Central memory CD8-positive, alpha-beta T cell (primary cell): ENCODE measurements at places on chromosomes 11 and 22.

DNA sequence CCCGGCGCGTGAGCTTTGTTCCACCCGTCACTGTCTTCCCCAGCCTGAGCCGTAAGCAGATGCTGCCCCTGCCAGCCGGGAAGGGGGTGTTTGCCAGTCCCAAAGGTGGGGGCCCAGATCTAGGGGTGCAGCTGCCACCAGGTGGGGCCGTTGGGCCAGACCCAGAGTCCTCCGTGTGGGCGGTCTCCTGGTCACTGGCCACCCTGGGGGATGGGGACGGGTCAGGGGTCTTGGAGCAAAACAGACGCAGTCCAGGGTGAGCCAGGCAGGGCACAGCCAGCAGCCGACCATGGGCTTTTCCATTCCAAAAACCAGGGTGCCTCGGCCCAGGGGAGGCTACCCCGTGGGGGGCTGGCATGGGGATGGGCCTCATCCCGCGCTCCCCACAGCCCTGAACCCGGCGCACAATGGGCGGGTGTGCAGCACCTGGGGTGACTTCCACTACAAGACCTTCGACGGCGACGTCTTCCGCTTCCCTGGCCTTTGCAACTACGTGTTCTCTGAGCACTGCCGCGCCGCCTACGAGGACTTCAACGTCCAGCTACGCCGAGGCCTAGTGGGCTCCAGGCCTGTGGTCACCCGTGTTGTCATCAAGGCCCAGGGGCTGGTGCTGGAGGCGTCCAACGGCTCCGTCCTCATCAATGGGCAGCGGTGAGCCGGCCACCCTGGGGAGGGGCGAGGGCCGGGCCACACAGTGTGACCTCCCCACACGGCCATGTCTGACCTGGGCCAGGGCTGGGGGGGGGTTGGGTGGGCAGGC, 3.5 kb downstream of the MUC5B start:
- no peak for DNase-seq

DNA sequence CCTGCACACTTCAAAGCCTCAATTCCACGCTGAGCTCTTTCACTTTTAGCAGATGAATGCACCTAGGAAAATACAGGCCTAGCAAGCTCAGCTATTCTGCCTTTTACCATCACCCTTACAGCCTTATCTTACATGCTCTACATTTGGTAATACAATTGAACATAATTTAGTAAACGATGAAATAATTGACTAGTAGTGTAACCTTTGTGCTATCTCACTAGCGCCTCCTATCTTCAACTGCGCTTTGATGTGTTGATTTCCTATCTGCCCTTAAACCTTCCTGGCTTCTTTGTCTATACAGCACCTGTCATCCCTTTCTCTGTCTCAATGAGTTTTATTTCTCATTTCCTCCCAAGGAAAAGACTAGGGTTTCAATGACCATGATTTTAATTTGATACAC, 149.7 kb downstream of the LRRC4C start:
- no peak for DNase-seq

DNA sequence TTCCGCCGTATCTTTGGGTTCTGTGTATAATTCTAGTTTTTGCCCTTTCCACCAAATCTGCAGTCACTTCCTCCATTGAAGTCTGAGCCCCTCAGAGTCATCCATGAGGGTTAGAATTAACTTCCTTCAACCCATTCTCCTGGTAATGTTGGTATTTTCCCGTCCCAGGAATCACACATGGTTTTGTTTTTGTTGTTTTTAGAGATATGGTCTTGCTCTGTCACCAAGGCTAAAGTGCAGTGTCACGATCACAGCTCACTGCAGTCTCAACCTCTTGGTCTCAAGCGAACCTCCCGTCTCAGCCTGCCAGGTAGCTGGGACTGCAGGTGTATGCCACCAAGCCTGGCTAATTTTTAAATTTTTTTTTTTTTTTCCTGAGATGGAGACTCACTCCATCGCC, 18.7 kb downstream of the ZBED4 start:
- no peak for DNase-seq

GRCh38 chr11:83881428-83881827, 595.3 kb upstream of the CCDC90B start:
- no peak for DNase-seq

- DNase-seq, result no peak
Measured at GRCh38 chr22:29691636-29692326, 28.0 kb upstream of the CABP7 start.
